ENCODE measurements at places on chromosomes 16 and 17. TPM values are rescaled to one million over a fixed set of nuclear protein-coding genes. Genes with fewer than 3 reads are reported as not detected.

SOCS1 gene
- 15.0 TPM for polyA plus RNA-seq

NR1D1 gene
- 18.1 TPM for polyA plus RNA-seq

IL32 gene
- 28.0 TPM for polyA plus RNA-seq

GRAP gene
- 4.2 TPM for polyA plus RNA-seq

AANAT gene
- not detected for polyA plus RNA-seq

HSPB9 gene
- 0.11 TPM for polyA plus RNA-seq

VPS9D1 gene
- polyA plus RNA-seq: 11.0 TPM

PRRT2 gene
- 8.2 TPM for polyA plus RNA-seq

KRTAP9-8 gene
- not detected for polyA plus RNA-seq

TBC1D3C gene
- 1.9 TPM for polyA plus RNA-seq

KRTAP2-2 gene
- not detected for polyA plus RNA-seq

NPIPB4 gene
- 13.8 TPM for polyA plus RNA-seq

ACSM2A gene
- 0.33 TPM for polyA plus RNA-seq

ZNF624 gene
- polyA plus RNA-seq: 2.1 TPM

TP53TG3B gene
- not detected for polyA plus RNA-seq

RAB37 gene
- polyA plus RNA-seq: 6.7 TPM

ASIC2 gene
- 0.09 TPM for polyA plus RNA-seq

NPB gene
- 0.85 TPM for polyA plus RNA-seq

HOXB2 gene
- 18.6 TPM for polyA plus RNA-seq

TPSG1 gene
- 0.71 TPM for polyA plus RNA-seq

MYH8 gene
- polyA plus RNA-seq: not detected

NGFR gene
- 18.4 TPM for polyA plus RNA-seq

TEX14 gene
- 0.09 TPM for polyA plus RNA-seq

CES4A gene
- 4.0 TPM for polyA plus RNA-seq

SMIM22 gene
- 52.2 TPM for polyA plus RNA-seq

Data from urinary bladder (tissue), 4 donors.